Activated CD8-positive, alpha-beta T cell treated with anti-CD3 and anti-CD28 coated beads, Interleukin-2, amount 10 ng/mL, durations not matched to agents 7 days and 5 days (primary cell): ENCODE measurements at places on chromosomes 3 and 15.

DNA sequence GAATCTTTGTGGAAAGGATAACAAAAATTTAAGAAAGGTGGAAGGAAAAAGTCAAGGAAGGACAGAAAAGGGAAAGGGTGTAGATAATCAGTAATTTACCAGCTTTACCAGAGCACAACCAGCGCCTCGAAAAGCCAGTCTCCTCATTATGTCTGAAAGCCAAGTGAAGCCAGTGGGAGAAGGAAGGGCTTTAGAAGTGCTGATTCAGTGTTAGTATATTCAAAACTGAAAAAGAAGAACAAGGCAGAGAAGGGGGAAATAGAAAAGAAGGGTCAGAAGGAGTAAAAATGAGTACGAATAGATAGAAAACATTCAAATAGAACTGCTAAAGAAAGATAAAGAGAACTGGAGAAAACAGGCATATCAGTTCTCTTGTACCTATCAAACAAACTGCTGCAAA lies 4.1 kb downstream of the PBRM1 start:
- no peak overlapping the region for H3K4me3 ChIP-seq
- H3K36me3 ChIP-seq, result peaks cover 55% of the 10 kb centered on the region

- H3K27me3 ChIP-seq, result no peaks in the 10 kb centered on the region
- no peak for DNase-seq
- H3K36me3 ChIP-seq, result no peaks in the 10 kb centered on the region
- no peak overlapping the region for H3K4me3 ChIP-seq
- no peaks in the 10 kb centered on the region for H3K4me1 ChIP-seq
Measured at GRCh38 chr3:6528951-6529350, 332.0 kb upstream of the GRM7 start.

GRCh38 chr15:74191798-74192197 lies 10.8 kb downstream of the STRA6 start:
- peaks cover 2% of the 10 kb centered on the region for H3K27me3 ChIP-seq
- no peak overlapping the region for H3K4me3 ChIP-seq
- H3K36me3 ChIP-seq, result no peaks in the 10 kb centered on the region
- no peaks in the 10 kb centered on the region for H3K4me1 ChIP-seq
- no peak overlapping the region for H3K27ac ChIP-seq

GRCh38 chr15:60496853-60497252 lies 17.9 kb upstream of the ICE2 start:
- no peak overlapping the region for H3K4me3 ChIP-seq
- no peaks in the 10 kb centered on the region for H3K27me3 ChIP-seq
- no peak for DNase-seq
- H3K27ac ChIP-seq, result no peak overlapping the region

DNA sequence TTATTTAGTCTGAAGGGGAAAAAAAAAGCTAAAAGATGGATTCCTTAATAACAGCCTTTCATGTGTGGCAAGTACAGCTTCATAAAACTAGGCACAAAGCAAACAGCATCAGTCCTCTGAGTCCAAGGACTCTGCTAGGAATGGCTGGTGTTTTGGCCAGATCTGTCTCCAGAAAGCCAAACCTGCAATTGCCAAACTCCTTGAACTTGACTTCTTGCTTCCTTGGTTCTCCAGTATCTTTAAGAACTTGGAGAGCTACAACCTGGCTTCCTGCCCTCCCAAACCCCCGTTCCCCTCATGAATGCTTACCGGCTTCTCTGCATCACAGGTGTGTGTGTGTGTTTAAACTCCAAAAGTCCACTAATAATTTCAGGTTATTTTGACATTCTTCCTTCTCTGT lies 1.6 kb upstream of the PLOD2 start:
- H3K36me3 ChIP-seq, result no peaks in the 10 kb centered on the region
- DNase-seq, result no peak
- peaks cover 42% of the 10 kb centered on the region for H3K27me3 ChIP-seq
- no peak overlapping the region for H3K4me3 ChIP-seq
- no peak overlapping the region for H3K27ac ChIP-seq

DNA sequence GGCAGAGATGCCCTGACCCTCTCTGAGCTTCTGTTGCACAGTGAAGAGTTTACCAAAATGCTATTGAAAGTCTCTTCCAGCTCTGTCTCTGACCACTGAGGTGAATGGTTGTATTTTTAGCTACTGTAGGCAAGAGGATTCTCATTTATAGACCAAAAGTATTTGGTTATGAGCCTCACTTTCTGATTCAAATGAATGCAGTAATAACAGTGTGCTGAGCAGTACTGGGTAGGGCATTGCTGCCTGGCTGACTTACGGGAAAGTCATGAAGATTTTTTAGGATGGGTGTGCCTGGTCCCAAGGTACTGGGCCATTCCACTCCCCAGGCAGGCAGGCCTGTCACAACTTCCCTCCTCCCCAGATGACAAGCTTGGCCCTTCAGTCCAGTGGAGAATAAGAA lies 15.5 kb downstream of the PLA1A start:
- DNase-seq, result no peak
- no peak overlapping the region for H3K4me3 ChIP-seq
- H3K27ac ChIP-seq, result no peak overlapping the region
- no peaks in the 10 kb centered on the region for H3K36me3 ChIP-seq
